DMS153 (cell line): ENCODE measurements at places on chromosomes 5 and 9.
A peak's percentile ranks its signal among the peaks of the same experiment; 100 is the strongest.

GRCh38 chr9:34197756-34198711 is 19.2 kb downstream of the UBAP1 start:
- DNase-seq = no peak

DNA sequence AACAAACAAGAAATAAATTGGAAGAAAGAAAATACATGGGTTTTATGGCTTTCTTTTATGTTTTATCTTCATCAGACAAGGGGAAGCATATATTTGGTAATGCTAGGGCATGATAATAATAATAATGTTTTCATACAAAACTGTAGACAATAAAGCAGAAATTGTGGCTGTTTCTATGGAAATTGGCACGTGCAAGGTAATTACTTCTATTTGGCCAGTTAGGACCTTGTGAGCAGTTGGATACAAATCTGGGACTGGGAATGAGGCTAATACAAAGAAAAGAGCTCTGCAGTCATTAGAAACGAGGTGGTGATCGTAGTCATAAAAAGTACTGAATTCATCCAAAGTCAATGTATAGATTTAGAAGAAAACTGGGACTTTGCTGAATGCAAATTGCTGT is 233.6 kb downstream of the EFNA5 start:
- no peak for DNase-seq

GRCh38 chr5:148574167-148574566 is 80.2 kb downstream of the HTR4 start:
- DNase-seq = no peak

GRCh38 chr5:179415291-179416060 is 70.2 kb upstream of the ADAMTS2 start:
- no peak for DNase-seq

DNA sequence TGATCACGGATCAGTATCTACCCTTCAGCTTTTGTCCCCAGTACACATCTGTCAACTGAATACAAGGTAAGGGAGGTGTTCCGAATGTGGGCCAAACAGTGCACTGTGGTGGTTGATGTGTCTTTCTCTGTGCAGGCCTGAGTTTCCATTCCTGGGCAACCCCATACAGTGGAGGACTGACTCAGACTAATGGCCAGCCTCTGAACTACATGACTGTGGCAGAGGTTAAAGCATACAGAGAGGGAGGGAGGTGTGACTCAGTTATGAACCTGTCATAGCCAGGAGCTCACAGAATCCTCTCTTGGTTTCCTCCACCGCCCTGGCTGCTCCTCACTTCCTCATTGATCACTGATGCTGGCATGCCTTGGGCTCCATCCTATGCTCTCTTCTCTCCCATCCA is 136.4 kb upstream of the TAS2R1 start:
- no peak for DNase-seq

DNA sequence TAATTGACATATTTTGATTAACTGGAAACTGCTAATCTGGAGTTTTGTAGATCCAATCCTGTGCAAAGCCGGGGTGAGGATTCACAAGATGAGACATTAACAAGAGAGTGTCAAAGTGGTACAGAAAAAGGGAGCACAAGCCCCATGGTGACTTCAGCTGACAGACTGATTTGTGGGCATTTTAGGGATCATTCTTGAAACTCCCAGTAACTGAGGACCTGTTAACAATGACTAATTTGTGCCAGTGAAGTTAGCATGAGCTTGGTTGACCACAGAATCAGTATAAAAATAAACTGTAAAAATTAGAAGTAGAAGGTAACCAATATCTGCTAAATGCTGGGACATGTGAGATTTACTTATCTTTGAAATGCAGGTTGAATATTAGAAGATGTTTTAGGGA is 1578.3 kb downstream of the EFNA5 start:
- no peak for DNase-seq

GRCh38 chr5:170070556-170071412 is 34.9 kb upstream of the FOXI1 start:
- DNase-seq = no peak

GRCh38 chr5:146722361-146722779 is 156.2 kb downstream of the PPP2R2B start:
- no peak for DNase-seq

- no peak for DNase-seq
These were observed 48.5 kb downstream of the G3BP1 start for GRCh38 chr5:151820271-151820670.

- DNase-seq = no peak
These were observed 12.4 kb downstream of the HNRNPAB start for GRCh38 chr5:178216779-178217178.

DNA sequence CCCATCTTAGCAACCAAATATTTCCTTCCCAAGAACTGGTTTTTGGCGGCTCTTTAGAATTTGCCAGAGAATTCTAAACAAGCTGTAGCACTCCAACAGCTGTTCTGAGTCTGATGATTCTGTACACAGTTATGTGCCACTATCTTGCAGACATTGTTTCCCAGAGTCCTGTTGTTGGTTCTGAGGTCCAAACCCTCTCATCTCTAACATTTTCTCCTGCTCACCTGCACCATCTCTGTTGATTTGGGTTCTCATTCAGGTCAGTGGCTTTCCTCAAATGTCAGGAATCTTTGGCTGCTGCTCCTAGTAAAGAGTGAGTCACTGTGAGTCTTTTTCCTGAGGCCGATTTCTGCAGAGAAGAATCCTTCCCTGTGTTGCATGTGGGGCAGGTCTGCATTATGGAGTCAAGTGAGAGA is 50.0 kb downstream of the CAMSAP1 start:
- no peak for DNase-seq

GRCh38 chr9:119697996-119698395 is 328.8 kb upstream of the BRINP1 start:
- no peak for DNase-seq

DNA sequence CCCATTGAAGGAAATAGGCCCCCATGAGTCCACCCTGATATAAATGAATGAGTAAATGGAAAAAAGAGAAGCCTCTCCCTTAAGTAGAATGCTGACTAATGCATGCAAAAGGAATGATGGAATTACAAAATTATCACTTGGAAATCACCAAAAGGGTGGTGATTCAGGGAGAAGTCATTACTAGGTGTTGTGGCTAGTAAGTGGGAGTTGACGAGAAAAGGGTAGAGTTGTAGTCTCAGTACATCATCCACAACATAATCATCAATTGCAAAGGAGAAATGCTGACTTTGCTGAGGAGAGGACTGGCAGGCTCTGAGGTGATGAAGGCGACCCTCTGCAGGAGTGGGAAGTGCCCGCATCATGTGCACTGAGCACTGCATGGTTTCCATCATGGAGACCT is 201.5 kb upstream of the S1PR3 start:
- DNase-seq = no peak

GRCh38 chr9:109512170-109512756 is 14.2 kb upstream of the PTPN3 start:
- DNase-seq = no peak

GRCh38 chr5:10370931-10371330 is 17.4 kb downstream of the MARCHF6 start:
- no peak for DNase-seq

DNA sequence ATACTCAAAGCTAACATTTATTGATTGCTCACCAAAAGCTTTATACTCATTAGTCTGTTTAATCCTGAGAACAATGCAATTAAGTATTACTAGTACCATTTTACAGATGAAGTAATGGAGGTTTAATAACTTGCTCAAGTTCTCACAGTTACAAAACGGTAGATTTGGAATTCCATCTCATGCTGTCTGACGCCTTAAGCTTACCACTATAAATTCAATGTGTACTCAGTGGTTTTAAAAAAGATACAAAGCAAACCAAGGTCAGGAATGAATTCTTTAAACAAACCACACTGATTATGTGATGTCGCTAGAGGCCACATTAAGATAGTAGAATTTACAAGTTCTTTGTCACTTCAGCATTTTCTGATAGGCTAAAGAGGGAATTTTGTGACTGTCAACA is 1.2 kb upstream of the C5orf63 start:
- no peak for DNase-seq

- DNase-seq = no peak
These were observed 39.7 kb downstream of the ZNF366 start for GRCh38 chr5:72467461-72467860.

DNA sequence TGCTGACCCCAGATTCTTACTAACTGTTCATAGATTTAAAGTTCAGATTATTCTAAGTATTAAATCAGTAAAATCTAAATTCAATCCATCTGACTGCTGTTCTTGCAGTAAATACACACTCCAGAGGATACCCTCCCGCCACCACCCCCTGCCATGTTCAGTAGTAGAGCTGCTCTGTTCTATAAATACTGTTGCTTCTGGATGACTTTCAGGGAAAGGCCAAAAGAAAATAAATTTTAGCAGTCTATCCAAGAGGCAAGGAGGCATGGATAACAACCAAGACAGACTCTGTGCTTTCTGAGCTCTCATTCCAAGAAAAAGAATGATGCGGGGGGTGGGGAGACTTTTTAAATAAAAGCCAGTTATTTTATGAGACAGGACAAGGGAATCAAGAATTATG is 115.1 kb downstream of the ADAMTS6 start:
- DNase-seq = no peak

DNA sequence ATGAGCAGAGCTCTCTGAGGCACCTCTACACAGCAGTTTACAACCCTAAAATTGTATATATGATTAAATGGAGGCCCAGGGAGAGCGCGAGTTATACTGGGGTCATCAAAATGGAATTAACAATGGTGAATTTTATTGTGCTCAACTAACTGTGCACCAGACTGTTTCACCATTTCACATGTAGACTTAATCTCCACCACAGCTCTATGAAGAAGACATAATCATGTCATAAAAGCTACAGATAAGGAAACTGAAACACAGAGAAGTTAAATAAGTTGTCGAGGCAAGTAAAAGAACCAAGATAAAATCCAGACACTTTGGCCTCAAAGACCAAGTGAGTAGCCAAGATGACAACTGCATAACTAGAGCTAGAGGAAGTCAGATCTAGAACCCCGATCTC is 1.5 kb downstream of the SH3TC2 start:
- DNase-seq = no peak

DNA sequence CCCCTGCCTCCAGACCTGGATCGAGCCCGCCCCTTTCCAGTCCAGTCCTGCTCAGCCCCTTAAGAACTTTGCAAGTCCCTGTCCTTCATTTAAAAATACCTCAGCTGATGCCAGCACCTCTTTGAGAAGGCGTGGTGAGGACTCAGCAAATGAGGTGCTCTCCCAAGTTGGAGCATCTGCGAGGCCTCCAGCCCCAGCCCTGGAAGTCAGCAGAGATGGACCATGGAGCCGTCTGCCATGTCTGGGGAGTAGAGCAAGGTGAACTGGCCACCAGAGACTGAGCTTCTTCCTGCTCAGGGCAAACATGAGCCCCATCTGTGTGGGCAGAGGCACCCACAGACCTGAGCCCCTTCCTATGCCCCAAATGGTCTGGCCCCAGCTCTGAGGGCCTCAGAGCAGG is 71.5 kb downstream of the UBE2QL1 start:
- DNase-seq = no peak

DNA sequence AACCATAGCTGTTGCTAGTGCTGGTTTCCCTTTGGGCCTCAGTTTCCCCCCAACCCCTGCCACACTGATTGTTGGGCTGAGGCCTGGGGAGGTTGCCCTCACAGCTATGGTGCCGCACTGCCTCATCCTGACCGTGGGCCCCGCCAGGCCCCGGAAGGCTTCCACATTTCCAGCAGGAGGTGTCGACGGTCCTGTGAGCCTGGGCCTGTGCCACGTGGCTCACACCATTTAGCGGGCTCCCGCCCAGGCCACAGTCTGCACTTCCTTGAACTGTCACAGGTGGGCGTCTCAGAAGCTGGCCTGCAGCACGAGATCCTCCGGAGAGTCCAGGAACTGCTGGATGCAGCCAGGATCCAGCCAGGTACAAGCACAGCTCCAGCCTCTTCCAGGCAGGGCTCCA is 45.7 kb downstream of the LRSAM1 start:
- no peak for DNase-seq

DNA sequence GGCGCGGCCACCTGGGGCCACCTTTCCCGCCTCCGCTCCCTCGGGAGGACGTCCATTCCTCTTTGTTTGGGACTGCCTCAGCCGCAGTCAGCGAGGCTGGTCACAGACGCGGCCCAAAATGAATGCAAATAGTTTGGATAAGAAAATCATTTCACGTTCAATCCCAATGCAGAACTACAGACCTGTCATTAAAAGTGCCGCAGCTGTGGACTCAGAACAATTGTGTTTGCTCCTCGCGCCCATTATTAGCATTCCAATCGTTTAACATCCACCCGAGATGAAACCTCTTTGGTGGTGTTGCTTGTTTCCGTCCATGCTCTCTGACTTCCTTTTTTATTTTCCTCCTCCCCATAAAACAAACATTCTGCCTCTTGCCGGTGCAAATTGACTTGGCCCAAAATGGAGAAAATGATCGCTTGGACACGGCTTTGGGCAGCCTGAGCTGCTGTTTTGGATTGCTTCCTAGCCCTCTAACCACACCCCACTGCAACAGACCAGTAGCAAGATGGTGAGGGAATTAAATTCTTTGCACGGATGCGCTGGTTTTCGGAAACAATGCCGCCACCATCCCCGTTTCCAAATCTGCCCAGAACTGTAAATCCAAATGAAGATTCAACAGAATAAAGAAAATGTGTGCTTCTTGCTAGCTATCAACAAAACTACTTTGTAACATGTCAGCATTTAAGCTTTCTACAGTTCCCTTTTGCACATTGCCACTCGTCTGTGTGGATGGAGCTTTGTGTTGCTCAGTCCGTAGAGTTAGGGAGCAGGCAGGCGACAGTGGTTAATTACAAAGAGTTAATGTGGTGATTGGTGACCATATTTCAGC is 784 bp downstream of the NLN start:
- no peak for DNase-seq

- no peak for DNase-seq
These were observed 168.7 kb downstream of the ENC1 start for GRCh38 chr5:74471875-74472274.

- peak; percentile 86 for DNase-seq
These were observed 4.5 kb upstream of the PCA3 start for GRCh38 chr9:76759732-76760131.

DNA sequence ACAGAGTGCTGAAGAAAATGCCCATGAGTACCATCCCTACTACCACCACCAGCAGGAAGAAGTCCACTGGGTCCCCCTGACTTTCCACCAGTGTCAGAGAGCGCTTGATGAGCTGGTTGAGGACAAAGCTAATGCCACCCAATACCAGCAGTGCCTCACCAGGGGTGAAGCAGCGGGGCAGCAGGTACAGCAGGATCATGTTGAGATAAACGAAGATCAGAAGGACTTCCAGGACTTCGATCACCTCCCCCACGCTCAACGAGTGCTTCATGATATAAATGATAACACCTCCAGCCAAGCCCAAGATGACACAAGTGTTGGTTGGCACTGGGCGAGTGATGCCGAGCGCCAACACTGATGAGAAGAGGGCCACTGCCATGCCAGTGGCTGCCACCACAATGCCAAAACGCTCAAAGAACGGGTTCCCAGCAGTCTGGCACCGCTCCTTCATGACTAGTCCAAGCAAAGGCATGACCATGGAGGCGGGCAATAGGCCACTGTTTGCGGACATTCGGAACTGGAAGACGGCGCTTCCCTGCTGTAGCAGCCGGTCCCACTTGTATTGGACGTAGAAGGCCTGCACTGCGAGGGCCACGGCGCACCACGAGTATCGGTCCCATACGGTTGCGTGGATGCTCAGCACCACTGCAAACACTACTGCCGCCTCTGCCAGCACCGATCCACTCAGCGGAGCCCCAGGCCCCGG is 679 bp downstream of the DOLK start:
- DNase-seq = peak; percentile 3

GRCh38 chr9:113155911-113156588 is 5.2 kb downstream of the SLC31A2 start:
- DNase-seq = no peak
